ENCODE measurements at places on chromosomes 5 and 9.

- no peak for DNase-seq
Measured at GRCh38 chr5:31819926-31820516, 181.1 kb downstream of the PDZD2 start.

DNA sequence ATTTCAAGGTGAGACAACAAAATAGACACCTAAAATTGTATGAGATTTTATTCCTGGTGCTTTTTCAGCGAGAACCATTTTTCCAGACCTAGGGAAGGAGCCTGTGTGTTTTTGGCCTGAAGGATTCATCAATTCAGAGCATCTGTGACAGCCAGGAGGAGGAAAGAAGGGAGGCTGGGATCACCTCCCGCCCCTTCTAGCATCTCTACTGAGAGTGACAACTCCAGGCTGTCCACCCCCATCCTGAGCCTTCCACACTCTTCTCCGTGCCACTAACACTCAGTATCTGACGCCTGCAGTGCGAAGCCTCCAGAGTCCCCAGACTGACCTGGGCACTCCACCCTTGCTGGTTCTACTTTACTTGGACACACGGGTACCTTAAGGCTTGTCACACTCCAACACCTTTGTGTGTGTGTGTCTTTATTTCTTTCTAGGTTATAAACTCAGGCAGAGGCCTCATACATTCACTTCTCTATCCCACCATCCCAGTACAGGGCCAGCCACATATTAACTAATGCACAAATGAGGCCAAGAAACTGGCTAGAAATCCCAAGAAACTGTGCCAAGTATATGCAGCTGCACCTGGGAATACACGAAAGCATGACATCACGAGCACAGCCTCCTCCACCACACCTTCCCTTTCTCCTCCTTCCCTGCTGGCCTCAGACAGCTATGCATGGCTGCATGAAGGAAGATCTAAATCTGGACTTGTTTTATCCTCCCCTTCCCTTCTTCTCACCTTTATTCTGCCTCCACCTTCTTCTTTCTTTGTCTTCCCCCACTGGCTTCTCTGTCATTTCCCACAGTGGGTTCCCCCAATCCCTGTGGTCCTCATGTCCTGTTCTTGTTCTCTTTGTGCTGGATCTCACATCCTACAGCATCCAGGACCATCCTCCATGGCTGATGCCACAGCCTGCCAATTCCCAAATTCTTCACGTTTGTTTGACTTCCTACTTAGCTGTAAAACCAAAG, 16.0 kb downstream of the S1PR3 start:
- no peak for DNase-seq

- DNase-seq: no peak
Measured at GRCh38 chr5:1509346-1510085, 14.2 kb downstream of the LPCAT1 start.

DNA sequence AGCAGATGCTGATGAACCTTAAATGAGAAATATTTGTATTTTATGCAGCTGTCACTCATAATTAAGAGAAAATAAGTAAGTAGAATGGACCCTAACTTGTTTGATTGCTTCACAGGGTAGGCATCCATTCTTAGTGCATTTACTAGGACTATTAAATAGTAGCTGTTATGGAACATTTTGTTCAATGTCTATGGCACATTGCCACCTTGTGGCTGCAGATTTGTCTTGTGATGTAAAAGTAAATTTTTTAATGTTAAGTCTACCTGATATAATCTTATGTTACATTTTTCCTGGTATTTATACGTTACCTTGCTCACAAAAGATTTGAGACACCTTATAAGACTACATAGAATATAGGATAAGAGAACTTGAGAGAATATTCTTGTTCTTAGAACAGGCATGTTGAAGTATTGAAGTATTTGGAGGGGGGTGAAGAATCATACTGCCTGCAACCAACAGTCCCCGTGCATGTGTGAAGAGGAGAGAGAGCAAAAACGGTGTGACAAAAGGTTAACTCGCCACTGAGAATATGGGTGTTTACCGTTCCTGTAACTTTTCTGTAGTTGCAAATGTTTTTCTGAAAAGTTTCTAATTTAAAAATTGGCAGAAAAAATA, 161.1 kb downstream of the MAST4 start:
- DNase-seq: peak; percentile 64

- no peak for DNase-seq
Measured at GRCh38 chr5:117860550-117860949, 1127.8 kb downstream of the DTWD2 start.

DNA sequence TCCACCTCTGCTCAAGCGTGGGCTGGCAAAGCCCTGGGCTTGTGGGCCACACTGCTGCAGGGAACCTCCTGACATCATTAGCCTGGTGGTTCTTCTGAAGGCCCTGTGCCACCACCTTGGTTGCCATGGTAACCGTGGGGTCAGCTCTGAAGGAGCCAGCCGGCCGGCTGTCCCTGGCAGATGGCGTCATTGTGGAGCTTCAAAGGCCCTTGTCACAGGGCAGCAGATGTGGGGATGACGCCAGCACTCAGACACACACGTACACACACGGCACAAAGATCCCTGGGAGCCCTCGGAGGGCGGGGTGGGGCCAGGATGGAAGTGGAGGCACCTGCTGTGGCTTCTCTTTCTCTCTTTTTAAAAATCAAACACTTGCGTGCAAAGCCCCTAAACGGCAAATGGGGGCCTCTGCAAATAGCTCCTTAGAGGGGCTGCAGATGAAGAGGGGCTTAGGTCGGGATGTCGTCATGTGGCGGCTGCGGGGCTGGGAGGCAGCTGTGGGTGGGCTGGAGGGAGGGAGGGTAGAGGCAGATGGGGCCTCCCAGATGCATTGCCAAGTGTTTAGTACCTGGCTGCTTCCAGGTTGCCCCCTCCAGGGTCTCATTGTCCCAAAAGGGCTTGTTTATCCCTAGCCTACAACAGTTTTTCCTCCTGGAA, 19.5 kb upstream of the RPL26L1 start:
- DNase-seq: peak; percentile 63

DNA sequence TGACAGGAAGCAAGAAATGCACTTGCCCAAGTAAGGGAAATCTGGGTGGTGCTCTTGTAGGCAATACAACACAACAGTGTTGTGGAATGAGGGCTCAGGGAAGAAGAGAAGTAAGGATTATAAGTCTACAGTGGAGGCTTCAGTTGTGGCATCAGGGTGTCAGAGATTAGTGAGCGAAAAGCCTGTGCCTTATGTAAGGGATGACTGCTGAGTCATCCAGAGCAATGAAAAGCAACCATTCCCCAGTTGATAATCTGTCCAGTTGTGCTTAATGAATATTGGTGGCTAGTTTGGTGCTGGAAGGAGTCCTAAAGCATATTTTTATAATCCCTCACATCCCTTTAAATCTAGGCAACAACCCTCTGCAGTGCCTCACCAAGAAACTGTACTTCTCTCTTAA, 42.0 kb downstream of the FBXO38 start:
- no peak for DNase-seq

DNA sequence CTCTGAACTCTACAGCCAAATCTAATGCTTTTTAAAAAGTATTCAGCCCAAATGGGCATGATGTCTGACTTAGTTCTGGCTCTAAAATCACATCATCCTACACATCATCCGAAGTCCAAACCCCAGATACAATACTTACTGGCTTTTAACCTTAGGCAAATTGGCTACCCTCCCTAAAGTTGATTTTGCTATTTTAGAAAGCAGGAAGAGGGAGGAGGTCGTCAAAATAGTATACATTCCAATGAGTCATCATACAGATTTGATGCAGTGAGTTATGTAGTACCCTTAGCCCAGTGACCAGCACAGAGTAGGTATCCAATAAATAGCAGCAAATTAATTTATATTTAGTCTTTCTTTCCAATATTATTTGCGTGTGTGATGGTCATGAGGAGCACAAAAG, 582.0 kb upstream of the TUSC1 start:
- DNase-seq: no peak

GRCh38 chr9:69121155-69122081, 52.7 kb upstream of the TJP2 start:
- DNase-seq: peak; percentile 86

GRCh38 chr5:137714494-137714893, 21.4 kb downstream of the KLHL3 start:
- DNase-seq: no peak

- peak; percentile 12 for DNase-seq
Measured at GRCh38 chr5:34811706-34812105, 27.3 kb upstream of the TTC23L start.

GRCh38 chr9:124507880-124508423, 753 bp upstream of the NR5A1 start:
- DNase-seq: no peak

DNA sequence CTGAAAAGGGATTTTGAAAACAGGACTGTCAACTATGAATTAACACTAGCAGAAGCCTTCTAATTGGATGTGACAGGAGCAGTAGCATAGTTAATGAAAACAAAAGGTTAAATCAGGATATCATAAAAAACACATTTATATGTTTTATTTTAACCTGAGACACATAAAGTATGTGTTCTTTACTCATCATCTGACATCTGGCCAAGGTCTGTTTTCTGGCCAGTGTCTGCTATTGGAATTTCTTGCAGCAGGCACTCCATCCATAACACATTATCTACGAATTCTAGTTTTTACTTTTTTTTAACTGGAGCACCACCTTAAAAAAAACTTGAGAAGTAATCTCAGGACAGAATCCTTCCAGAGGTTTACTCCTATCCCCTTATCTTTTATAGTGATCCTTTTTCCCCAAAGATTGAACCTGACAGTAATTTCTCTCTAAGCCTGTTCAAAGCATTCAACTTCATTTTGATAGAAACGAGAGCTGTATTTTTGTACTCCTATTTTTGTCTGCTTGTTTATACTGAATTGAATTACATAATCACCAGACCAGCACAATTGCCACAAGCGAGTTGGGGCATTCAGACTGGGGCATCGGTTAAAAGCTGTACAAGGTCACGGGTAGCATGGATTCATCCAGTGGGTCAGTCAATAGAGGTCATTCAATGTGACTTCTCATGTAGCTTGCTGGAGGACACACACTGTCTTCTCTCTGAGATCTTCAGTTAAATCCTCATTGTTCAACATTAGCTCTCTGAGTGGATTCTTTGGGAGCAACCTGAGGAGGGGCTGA, 205.6 kb upstream of the CLINT1 start:
- no peak for DNase-seq

DNA sequence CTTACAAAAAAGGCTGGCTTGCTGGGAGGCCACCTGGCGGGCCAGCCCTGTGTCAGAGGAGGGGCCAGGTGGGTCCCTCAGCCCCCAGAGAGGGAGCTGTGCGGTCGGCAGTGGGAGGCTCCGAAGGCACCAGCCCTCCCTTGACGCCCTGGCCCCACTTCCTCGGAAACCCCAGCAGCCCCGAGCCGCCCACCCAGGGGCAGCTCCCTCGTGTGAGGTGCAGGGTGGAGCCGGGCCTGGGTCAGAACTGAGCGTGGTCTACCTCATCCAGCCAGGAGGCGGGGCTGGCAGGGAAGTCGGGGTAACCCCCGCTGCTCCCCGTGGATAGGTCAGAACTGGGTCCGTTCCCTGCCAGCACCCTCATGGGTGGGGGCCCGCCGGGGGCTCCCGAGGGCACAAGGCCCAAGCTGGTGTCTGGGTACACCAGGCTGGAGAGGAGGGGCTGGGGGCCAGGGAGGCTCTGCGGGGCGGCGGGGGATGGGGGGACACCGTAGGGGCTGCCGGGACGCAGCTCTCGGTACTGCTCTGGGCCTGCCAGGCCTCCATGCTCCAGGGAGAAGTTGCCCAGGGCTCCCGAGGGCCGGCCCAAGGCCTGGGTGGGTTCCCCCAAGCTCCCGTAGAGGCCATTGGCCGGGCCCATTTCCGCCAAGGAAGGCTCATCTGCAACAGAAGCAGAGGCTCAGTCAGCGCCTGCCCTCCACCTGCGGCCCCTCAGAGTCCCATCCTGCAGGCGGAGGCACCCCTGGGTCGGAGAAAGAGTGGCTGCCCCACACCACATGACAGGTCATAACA, 7.6 kb downstream of the LHX3 start:
- no peak for DNase-seq

- DNase-seq: no peak
Measured at GRCh38 chr5:139644001-139644456, 4.1 kb upstream of the CXXC5 start.

GRCh38 chr9:80222466-80223169, 650.9 kb downstream of the TLE4 start:
- no peak for DNase-seq

DNA sequence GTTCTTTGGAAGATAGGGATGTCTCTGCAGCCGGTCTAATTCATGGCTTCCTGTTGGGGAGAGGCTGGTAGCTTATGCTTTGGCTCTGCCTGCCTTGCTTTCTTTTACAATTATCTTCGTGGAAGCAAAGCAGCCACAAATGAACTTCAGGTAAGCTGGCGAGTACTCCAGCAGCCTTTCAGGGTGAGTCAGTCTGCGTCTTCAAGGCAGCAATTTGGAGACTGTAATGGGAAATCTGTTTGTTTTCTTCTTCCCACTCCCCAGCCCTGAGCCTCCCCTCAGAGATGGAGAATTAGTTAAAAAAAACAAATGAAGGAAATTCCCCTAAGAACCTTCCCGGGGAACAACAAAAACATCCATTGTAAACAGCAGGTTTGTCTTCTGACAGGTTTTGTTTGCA, 100.1 kb downstream of the PSAT1 start:
- peak; percentile 5 for DNase-seq

DNA sequence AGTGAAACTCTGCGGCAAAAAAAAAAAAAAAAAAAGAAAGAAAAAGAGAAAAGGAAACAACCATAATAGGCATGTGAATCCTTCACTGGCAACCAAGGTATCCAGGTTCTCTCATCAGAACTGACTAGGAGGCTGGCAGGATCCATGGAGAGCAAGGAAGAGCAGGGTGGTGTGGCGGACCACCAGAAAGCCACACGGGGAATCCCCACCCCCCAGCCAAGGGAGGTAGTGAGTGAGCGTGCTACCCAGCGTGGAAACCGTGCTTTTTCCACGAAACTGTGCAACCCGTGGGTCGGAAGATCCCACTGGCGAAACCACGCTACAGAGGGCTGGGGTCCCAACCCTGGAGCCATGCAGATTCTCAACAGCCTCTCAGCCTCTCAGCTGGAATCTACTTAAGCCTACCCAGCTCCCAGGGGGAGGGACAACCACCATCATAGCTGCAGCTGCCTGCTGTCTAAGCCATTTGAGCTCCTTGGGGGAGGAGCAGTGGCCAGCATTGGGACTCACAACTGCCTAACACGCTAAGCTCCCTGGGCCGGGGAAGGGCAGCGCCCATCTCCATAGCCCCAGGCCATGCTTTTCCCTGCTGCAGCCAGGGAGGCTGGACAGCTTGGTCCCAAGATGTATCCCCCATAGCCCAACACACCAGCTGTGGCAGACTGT, 91.6 kb downstream of the PRELID2 start:
- no peak for DNase-seq
